ENCODE measurements at places on chromosomes 3 and 15.
A peak's percentile ranks its signal among the peaks of the same experiment; 100 is the strongest.

DNA sequence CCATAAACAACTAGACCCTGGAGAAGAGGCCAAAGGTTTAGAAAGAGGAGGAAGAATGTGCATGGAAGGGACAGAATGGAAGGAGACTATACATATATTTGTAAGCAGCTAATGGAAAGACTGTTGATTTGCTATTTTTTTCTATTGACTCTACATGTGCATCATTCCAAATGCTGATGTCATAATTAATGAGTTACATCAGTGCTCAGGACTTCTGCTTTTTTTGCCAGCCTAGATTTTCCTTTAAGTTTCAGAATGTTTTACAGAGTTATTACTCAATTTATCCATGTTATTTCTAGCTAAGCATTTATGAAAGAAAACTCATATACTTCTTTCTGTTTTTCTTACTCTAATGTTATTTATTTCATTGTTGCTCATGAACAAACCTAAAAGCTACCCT is 62.6 kb upstream of the VGLL3 start:
- DNase-seq: no peak

GRCh38 chr3:183664913-183665381 is 29.5 kb downstream of the KLHL24 start:
- DNase-seq: no peak

GRCh38 chr3:18119866-18120265 is 305.3 kb downstream of the SATB1 start:
- no peak for DNase-seq

- DNase-seq: no peak
Observed at GRCh38 chr15:36584511-36584910, 5.1 kb downstream of the CDIN1 start.

GRCh38 chr3:27483117-27484014 is 818 bp downstream of the SLC4A7 start:
- peak; percentile 14 for DNase-seq

GRCh38 chr15:39367596-39367995 is 213.3 kb upstream of the THBS1 start:
- no peak for DNase-seq

- DNase-seq: no peak
Observed at GRCh38 chr3:22724420-22724819, 478.7 kb upstream of the UBE2E2 start.

- peak; percentile 15 for DNase-seq
Observed at GRCh38 chr3:133663569-133664313, 2.0 kb upstream of the TOPBP1 start.

GRCh38 chr3:131701153-131701770 is 198.5 kb upstream of the MRPL3 start:
- DNase-seq: no peak

DNA sequence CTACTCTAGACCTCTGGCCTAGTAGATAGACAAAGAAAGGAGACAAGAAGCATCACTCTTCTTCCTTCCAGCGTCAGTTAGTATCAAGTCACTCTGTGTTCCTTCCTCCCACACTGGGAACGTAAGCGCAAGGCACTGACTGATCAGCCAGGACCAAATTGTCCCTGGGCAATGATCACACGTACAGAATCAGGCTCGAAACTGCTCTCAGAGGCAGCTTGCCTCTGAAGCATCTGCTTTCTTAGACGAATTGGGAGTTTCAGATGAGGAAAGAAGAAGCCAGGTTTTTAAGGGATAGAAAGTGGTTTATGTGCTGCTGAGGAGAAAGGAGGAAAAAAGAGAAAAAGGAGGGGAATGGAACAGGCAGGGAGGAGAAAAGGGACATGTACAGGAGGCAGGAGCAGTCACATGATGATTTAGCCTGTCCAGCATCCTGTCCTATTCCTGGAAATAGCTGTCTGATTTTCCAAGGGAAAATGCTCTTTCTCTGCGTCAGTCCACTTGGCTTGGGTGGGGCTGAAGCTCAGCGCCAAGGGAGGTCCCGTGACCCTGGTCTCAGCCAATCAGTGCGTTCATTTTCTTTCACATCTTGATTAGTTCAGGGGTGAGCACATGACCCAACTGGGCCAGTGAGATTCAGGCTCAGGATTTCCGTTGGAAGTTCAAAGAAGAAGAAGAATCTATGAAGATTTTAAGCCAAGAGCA is 102.0 kb upstream of the PRICKLE2 start:
- DNase-seq: peak; percentile 28

DNA sequence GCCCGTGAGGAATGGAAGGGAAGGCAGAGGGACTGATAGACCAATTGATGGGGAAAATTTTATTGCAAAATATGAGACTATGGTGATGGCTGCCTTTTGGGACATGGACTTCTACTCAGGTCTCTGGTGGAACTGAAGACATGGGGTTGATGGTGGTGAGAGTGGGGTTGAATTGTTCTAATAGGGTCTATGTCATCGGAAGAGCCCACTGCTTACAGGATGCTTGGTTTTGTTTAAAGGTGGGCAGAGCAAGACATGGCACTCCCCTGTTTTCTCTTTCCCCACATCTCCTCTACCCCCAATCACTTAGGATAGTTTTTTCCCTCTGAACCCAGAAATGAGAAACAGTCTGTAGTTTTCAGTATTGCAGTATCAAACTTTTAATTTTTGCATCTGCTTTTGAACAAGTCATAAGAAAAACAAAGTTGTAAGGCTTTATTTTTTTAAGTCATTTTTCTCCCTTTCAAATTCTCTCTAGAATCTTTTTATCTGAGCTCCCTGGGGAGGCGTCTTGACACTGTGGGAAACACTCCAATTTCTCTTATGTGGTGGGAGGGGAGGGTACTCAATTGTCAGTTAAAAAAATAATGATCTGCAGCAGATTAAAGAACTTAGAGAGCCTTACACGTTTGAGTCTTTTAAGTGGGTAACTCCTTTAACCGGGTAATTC is 276.2 kb upstream of the TBC1D5 start:
- DNase-seq: no peak

DNA sequence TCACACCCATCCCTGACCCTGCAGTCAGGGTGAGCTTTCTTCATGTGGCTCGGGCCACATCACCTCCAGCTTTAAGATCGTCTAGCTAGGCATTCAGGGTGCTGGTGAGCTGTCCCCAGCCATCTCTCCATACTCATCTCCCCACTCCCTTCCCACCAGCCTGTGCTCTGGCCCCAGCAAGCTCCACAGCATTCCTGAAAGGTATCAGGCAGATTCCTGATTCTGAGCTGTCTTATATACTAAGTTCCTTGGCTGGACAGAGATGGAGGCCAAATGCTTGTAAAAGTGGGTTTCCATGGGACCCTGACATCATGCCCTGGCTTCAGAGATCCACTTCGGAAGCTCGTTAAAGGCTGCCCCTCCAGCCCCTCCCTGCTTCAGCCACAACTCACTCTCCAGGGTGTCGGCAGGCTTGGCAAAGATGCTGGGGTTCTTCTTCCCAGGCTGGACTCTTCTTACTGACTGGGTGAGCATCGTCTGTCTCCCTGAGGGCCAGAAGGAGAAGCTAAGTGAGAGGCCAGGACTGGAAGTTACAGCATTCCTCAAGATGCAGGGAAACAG is 3.9 kb downstream of the CILP start:
- DNase-seq: no peak

- no peak for DNase-seq
Observed at GRCh38 chr3:67540198-67540894, 114.1 kb downstream of the SUCLG2 start.

All from anterior cingulate cortex (tissue), 58 donors.